Activated naive CD4-positive, alpha-beta T cell treated with anti-CD3 and anti-CD28 coated beads for 36 hours (primary cell): ENCODE measurements at places on chromosomes 16 and 17. TPM values are rescaled to one million over a fixed set of nuclear protein-coding genes. Genes with fewer than 3 reads are reported as not detected.

C16orf46 gene
- total RNA-seq, result not detected

SPEM1 gene
- total RNA-seq, result not detected

KRTAP9-4 gene
- not detected for total RNA-seq

TMC7 gene
- not detected for total RNA-seq

MAP2K4 gene
- total RNA-seq, result 23.5 TPM

DNAH9 gene
- not detected for total RNA-seq

SCARF1 gene
- total RNA-seq, result 0.57 TPM

OTOA gene
- total RNA-seq, result not detected

HOXB7 gene
- total RNA-seq, result 0.29 TPM

LPCAT2 gene
- 0.32 TPM for total RNA-seq

WNK4 gene
- total RNA-seq, result 0.41 TPM

GRCh38 chr17:29292071-29292991 lies 1.6 kb downstream of the NUFIP2 start:
- DNase-seq, result peak; percentile 63

DNA sequence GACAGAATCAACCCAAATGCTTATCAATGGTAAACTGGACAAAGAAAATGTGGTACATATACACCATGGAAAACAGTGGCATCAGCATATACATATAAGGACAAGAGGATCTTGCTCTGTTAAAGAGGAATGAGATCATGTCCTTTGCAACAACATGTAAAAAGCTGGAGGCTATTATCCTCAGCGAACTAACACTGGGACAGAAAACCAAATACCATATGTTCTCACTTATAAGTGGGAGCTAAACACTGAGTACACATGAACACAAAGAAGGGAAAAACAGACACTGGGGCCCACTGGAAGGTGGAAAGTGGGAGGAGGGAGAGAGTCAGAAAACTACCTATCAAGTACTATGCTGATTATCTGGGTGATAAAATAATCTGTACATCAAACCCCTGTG lies 447.3 kb upstream of the MAF start:
- no peak for DNase-seq

GRCh38 chr17:51796026-51796425 lies 362.5 kb downstream of the CA10 start:
- DNase-seq, result no peak

DNA sequence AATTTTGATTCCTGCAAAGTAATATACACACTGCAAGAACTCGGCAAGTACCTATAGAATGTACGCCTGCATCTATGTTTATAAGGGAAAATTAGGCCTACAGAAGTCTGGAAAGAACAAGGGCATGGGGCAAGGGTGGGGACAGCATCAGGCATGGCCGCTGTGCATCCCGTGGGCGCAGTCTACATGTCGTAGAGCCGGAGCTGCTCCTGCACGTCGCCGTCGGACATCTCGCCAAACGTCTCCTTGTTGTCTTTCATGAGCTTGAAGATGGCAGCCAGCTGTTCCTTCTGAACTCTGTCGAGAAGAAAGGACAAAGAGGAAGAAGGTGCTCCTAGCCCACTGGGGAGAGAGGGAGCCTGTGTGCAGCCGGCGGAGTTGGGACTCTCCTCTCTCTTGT lies 33.4 kb downstream of the MXRA7 start:
- no peak for DNase-seq

- DNase-seq, result no peak
These were observed 25.7 kb upstream of the ENDOV start for GRCh38 chr17:80389011-80389995.

DNA sequence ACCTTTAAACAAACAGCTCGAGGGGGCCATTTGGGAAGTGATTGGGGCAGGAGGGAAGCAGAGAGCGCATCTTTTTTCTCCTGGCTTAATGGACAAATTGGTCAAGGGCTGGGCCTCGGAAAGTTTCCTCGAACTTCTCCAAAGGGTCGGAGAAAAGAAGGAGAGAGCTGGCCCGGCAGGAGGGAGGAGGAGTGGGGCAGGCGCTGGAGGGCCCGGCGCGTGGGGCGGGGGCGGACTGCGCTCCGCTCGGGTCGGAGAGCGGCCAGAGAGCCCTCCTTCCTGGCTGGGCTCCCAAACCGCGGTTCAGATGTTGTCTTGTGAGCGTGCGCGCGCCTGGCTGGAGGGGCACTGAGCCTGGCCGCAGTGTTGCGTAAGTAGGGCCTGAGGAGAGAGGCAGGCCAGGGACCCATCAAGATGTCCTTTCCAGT lies 1.2 kb downstream of the MMP2 start:
- no peak for DNase-seq

GRCh38 chr17:9150446-9151090 lies 129.3 kb downstream of the NTN1 start:
- no peak for DNase-seq

- DNase-seq, result no peak
These were observed 52.9 kb upstream of the MAF start for GRCh38 chr16:79653373-79653891.

- no peak for DNase-seq
These were observed 267.2 kb upstream of the CDH5 start for GRCh38 chr16:66099306-66099705.

DNA sequence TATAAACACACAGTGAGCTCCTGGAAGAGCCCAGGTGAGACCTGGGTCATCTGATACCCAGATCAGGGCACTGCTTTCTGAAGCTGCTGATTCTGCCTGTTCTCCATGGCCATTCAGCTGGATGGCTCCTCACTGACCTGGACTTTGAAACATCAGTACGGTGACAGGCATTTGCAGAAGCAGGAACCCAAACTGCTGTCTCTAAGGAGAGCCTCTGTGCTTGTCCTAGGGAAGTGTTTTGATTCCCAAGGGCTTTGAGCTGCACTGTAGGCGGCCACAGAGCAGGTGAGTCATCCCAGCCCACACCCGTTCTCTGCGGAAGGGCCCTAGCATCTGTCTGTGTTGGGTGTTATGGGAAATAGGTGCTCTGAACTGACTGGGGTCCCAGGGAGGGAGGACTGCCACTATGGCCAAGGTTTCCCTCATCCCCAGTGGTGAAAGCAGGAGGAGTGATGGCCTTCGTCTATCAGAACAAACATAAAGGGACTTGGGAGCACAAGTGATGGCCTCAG lies 60.7 kb upstream of the ADCY9 start:
- no peak for DNase-seq

DNA sequence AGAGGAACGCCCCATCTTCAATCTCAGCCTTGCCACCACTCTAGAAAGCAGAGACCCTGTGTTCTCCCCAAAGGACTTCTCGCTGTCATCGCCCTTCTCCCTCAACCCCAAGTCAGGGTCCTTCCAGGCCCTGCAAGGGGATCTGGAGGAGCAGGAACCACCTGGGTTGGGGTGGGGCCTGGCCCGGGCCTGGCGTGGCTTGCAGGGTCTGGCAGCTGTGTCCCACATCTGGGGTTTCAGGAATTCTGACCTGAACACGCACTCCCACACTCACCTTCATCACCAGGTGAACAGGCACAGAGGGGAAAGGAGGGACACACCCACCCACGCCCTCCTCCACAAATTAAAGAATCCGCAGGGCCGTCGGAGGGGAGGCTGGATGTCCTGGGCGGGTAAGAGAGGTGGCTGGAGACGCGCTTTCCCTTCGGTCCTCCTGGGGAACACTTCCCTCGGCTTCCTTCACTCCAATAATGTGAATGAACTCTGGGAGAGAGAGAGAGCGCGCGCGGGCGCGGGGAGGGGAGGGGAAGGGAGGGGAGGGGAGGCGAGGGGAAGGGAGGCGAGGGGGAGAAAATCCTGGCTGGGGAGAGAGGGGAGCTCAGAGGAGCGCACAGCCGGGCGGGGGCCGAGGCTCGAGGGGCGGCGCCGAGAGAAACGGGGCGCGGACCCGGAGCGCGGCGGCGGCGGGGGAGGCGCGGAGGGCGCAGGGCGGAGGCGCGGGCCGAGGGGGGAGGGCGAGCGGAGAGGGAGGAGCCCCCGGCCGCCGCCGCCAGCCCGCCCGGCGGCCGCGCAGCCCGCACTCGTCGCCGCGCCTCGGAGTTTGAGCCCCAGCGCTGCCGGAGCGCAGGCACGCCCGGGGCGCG lies at the start of gene CACNG4:
Gene CACNG4, plus strand, starts transcription at position 799 of the 863 bp plus-strand sequence. CDS start 205 bp downstream, outside the sequence.
- DNase-seq, result no peak

DNA sequence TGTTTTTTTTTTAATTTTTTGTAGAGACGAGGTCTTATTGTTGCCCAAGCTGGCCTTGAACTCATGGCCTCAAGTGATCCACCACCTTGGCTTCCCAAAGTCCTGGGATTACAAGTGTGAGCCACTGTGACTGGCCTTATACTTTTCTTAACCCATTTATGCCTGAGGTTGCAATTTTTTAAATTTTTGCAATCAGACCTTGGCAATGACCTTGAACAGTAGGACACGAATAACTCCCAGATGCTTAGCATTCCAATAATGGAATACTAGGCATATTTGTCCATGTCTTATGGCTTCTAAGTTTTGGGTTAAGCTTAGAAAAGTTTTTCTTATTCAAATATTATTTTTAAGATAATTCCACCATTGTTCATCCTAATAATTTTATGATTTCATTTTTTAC lies 28.3 kb upstream of the TMEM97 start:
- no peak for DNase-seq

DNA sequence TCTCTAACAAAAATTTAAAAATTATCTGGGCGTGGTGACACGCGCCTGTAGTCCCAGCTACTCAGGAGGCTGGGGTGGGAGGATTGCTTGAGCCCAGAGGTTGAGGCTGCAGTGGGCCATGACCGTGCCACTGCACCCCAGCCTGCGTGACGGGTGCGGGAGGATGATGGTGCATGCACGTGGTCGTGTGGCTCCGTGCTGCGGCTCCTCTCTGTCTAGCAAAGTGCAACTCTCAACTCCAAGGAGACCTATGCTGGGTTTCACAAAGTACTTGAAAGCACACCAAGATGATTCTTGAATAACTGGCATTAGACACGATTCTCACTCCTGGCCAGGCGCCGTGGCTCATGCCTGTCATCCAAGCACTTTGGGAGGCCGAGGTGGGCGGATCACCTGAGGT lies 25.8 kb downstream of the NXN start:
- DNase-seq, result no peak

DNA sequence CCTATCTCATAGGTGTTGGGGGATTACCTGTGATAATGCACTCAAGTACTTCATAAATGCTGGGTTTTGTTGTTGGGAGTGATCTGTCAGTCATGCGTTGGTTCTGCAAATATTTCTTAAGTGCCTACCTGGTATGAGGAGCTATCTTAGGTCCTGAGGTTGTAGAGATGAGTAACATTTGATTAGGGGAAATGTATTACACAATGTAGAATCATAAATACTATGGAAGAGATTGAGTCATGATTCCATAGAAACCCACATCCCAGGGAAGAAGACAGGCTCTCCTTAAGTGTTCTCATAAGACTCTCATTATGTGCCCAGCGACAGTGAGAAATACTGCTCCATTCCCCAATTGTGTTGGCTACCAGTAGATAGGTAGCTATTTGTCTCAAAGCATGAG lies 240.1 kb downstream of the FTO start:
- DNase-seq, result no peak

DNA sequence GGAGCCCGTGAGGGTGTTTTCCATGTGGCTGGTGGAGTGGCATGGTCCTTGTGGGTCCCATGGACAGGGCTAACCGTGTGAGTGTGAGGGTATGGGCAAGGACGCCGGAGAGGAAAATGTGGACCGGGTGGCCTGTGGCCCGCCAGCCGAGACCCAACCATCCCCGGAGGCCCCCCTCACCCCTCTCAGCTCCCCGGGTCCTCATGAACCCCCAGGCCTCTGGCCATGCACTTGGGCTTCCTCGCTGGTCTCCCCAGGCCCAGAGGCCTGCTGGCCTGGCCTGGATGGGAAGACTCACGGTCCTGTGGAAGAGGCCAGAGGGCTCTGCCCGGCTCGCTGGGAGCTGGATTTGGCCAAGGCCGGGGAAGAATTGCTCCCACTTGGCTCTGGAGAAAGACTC lies 13.1 kb downstream of the RAP1GAP2 start:
- DNase-seq, result no peak

DNA sequence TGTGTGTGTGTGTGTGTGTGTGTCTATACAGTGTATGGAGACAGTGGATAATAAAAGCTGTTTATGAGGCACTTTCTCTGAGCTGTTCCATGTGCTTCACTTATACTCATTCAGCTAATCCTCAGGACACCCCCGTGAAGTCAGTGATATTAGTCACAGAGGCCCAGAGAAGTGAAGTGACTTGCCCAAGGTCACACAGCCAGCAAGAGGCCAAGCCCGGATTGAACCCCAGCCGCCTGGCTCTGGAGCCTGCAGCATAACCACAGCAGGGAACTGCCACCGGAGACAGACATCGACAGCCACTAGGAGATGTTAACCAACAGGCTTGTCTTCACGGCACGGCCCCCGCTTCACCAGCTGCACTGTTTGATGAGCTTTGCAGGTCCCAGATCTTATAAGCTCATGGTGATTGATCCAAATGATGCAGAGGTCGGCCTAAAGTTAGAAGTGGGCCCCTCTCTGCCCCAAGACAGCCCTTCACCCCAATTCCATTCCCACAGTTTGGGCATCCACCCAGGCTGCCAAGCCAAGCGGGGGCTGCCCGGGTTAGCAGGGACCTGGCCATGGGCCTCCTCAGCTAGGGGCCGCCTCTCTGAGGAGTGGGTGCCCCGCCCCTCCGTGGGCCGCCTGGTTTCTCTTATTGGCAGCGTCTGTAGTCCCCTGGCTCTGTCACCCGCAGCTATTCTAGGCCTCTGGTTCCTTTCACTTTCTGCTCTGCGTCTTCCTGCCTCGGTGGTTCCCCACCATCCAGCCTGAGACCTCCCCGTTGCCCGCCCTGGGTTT lies 30.9 kb downstream of the SOCS1 start:
- DNase-seq, result peak; percentile 95

- no peak for DNase-seq
These were observed 3.2 kb upstream of the IL17C start for GRCh38 chr16:88634994-88635670.

GRCh38 chr16:9469512-9469911 lies 378.1 kb downstream of the HAPSTR1 start:
- DNase-seq, result no peak

DNA sequence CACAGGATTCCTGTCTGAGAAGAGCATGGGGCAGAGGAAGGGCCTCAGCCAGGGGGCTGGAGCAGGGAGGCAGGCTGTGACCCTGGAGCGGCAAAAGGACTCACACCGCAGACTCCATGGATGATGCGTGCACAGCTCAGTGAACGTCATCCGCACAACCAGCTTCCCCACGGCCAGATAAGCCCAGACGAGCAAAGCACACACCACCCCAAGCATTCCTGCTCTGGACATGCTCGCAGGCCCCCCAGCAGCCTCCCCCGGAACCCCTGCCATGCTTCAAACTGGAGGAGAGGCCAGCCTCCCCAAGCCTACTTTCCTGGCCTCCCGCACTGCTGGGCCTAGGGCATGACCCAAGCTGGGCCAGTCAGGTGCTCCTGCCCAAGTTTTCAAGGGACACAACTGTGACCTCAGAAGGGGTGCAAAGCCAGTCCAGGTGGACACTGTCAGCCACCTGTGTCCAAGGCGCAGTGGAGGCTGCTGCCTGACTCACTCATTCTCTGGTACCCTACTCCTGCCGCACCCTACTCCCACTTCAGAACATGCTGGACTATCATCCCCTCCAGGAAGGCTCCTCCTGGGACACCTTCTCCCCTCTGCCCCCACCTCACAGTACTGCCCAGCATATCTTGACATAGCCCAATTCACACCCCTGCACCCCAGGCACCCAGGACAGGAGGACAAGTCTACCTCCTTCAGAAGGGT lies 4.8 kb downstream of the BCAR1 start:
- no peak for DNase-seq

- no peak for DNase-seq
These were observed 101.3 kb downstream of the NOG start for GRCh38 chr17:56694825-56695224.
